ENCODE measurements at places on chromosomes 4 and X. TPM values are rescaled to one million over a fixed set of nuclear protein-coding genes. Genes with fewer than 3 reads are reported as not detected.
A peak's percentile ranks its signal among the peaks of the same experiment; 100 is the strongest.

Gene VCX
- not detected for total RNA-seq

Gene ZNF41
- 8.5 TPM for total RNA-seq

Gene C1QTNF7
- 9.4 TPM for total RNA-seq

Gene SH3RF1
- 20.3 TPM for total RNA-seq

Gene ASB9
- 2.3 TPM for total RNA-seq

Gene HSFX4
- total RNA-seq: not detected

Gene MAD2L1
- total RNA-seq: 0.95 TPM

Gene FOXR2
- total RNA-seq: not detected

Gene UTP3
- 23.2 TPM for total RNA-seq

Gene KIF4A
- total RNA-seq: 0.10 TPM

Gene JCHAIN
- total RNA-seq: 8.8 TPM

Gene TMPRSS11E
- total RNA-seq: not detected

Gene F11
- not detected for total RNA-seq

Gene BTK
- total RNA-seq: 5.2 TPM

Gene TMPRSS11B
- not detected for total RNA-seq

Gene EVC2
- 7.0 TPM for total RNA-seq

Gene RHOXF1
- not detected for total RNA-seq

Gene TCEAL7
- total RNA-seq: 11.6 TPM

GRCh38 chr4:175176710-175177109 is 258.6 kb downstream of the ADAM29 start:
- DNase-seq: no peak

DNA sequence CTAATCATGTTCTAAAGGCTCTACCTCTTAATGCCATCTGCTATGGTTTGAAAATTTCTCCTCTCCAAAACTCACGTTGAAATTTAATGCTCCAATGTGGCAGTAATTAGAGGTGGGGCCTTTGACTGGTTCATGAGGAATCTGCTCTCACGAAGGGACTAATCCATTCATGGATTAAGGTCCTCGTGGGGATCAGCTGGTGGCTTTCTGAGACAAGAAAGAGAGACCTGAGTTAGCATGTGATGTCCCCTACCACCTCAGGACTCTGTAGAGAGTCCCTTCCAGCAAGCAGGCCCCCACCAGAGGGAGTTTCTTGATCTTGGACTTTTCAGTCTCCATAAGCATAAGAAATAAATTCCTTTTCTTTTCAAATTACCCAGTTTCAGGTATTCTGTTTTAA is 65.3 kb downstream of the WDFY3 start:
- no peak for DNase-seq

GRCh38 chr4:59120287-59120814 is 2010.2 kb upstream of the IGFBP7 start:
- DNase-seq: no peak

DNA sequence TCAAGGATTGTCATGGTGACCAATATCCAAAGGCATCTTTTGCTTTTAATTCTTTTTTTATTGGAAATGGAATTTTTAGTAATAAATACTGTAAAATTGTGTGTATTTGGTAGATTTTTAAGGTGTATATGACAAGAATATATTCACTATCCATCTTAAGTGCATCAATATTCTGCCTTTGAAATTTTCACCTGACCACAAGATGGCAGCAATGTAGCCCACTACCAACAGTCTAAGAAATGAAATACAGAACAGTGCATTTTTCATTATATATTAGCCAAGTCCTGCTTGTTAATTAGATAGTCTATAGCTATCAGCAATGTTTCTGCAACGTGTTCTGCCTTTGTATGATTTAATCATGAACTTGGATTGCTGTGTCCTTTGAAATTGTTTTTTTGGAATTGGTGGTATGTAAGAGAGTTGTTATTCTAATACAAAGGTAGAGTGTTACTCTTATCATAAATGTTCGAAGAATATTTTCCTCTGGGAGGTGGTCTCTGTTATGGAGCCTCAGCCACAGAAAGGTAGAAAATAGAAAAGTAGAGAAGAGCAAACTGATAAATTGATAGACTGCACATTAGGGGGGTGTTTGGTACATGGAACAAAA is 38.2 kb downstream of the HPGDS start:
- DNase-seq: no peak

DNA sequence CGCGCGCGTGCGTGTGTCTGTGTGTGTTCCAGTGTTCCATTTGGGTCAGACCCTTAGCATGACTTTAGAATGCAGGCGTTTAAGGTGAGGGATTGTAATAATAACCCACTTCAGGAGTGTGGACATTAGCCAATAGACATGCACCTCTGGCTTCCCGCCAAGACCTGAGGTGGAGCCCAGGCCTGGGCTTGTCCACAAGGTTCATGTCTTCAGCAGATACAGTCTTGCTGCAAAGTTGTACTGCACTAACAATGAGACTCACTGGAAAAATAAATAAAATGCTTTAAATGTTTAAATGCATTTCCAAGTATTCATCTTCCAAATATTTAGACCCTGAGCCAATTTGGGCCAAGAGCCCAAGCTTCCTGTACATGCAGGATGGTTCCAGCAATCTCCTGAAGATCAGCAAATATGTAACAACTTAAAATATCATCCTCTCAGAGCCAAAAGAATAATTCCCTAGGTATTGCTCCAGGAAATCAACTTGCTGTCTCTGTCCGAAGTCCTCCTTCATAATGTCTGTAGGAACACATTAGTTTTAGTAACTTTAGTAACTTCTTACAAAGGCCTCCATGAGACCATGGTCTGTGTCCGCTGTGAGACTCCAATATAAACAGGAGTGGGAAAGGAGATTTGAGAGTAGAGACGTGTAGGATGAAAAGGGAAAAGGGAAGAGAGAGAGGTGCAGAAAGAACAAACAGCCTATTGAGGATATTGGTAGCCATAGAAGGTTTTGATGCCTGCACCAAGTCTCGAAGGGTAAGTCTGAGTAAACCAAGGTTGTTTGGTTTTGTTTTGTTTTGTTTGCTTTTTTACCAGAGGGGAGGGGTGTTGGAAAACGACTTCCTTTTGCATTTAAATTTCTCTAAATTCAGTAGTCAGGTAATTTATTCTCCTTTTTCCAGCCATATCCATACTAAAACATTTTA is 98.5 kb upstream of the KLF3 start:
- no peak for DNase-seq

DNA sequence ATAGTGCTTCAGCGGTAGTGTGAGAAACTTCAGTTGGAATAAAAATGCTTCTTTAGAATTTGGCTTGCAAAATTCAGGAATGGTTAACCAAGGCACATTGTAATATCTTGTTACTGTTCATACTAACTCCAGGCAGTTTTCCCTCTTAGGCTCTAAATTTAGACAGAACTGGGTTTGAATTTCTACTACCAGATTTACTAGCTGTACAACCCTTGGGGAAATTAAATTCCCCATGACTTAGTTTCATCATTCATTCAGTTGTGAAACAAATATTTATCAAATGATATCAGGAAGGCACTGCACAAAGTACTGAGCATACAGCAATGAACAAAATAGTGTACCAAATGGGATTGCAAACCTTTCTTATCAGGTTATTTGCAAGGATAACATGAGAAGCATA is 135.0 kb upstream of the IL15 start:
- DNase-seq: no peak

DNA sequence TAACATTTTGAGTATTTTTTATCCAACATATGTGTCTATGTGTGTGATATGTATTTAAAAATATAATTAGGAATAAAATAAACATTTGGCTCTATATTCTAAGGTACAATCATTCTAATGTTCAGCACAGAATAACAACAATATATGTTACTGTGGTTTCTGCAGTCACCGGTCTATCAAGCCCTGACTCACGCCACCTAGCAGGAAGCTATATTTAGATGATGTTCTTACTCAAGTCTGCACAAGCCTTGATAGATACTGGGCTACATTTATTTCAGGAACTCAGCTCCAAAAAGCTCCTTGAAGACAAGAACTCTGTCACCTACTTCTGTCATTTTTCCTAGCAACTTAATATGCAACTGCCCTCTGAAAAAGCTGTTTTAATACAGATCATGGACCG is 152.0 kb upstream of the FTHL17 start:
- DNase-seq: no peak

GRCh38 chrX:142663330-142664095 is 362.2 kb upstream of the SPANXN4 start:
- no peak for DNase-seq

DNA sequence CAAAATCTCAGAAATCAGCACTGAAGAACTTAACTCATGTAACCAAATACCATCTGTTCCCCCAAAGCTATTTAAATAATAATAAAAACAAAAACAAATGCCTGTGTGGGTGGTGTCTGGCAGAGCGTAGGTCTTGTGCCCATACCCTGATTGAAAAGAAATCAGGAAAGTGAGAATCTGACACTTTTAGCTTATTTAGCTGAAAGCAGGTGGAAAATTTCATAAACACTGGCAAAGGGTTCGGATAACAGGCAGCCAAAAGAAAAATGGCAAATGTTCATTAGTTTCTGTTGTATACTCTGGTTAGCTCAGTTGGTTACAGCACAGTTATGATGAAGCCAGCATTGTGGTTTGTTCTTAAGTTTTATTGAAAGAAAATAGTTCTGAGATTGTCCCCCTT is 48.3 kb downstream of the REPS2 start:
- no peak for DNase-seq

- DNase-seq: no peak
Observed at GRCh38 chr4:105014635-105015034, 132.0 kb upstream of the TET2 start.

DNA sequence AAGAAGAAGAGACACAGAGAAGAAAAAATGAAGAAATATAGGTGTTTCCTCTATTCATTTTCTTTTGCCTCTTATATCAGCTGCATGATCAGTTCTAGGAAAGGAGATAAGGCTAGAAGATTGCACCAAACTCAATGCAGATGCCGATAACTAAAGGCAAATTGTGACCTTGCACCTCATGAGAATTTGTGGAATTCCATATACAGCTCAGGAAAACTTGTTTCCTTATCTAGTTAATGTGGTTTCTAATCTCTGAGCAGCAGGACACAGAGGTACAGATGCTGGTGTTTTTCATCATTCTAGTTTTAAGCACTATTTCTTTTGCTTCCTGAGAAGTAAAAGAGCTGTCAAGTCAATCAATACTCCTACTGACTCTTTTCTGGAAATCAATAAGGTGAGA is 104.6 kb upstream of the NWD2 start:
- no peak for DNase-seq

- no peak for DNase-seq
Observed at GRCh38 chr4:120155287-120155686, 88.6 kb upstream of the MAD2L1 start.

DNA sequence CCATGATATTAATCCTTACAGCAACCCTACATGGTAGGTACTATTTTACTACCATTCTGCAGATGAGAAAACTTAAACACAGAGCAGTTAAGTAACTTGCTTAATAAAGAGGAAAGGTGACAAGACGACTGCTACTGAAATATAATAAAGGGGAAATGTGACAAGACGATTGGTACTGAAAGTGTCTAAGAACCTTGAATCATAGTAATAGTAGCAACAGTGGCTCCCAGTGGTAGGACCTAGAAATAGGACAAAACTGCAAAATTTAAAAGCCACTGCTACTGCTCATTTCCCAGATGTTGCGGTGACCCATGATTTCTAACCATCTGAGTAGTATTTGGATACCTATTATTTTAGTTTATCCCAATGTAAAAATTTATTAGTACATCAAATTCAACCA is 89.5 kb downstream of the TASL start:
- DNase-seq: no peak

GRCh38 chrX:85109235-85109634 is 105.6 kb downstream of the APOOL start:
- DNase-seq: peak; percentile 51

GRCh38 chr4:38670109-38670901 is 6.3 kb downstream of the KLF3 start:
- DNase-seq: no peak

DNA sequence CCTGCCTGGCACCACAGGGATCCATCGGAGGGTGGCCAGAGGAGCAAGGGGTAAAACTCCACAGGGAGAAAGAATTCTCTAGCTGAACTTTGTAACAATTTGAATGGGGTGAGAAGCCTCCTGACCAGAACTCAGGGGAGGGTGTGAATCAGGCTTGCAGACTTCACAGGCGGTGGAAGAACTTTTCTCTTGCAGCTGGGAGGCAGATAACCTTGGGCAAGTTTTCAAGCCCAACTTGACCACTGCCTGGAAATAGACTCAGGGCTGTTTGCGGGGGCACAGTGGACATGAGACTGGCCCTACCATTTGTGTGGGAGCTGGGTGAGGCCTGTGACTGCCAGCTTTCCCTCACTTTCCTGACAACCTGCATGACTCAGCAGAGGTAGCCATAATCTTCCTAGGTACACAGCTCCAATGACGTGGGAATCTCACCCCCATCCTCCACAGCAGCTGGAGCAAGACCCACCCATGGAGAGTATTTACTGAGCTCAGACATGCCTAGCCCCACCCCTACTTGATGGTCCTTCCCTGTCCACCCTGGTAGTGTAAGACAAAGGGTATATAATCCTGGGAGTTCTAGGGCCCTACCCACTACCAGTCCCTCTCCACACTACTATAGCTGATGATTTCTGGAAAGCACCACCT is 210.0 kb upstream of the AGTR2 start:
- DNase-seq: no peak

- DNase-seq: peak; percentile 98
Observed at GRCh38 chrX:41334363-41335197, 618 bp downstream of the DDX3X start.

GRCh38 chrX:106649523-106650428 is 38.0 kb downstream of the RADX start:
- DNase-seq: no peak

GRCh38 chrX:124651031-124651430 is 304.7 kb downstream of the SH2D1A start:
- no peak for DNase-seq

DNA sequence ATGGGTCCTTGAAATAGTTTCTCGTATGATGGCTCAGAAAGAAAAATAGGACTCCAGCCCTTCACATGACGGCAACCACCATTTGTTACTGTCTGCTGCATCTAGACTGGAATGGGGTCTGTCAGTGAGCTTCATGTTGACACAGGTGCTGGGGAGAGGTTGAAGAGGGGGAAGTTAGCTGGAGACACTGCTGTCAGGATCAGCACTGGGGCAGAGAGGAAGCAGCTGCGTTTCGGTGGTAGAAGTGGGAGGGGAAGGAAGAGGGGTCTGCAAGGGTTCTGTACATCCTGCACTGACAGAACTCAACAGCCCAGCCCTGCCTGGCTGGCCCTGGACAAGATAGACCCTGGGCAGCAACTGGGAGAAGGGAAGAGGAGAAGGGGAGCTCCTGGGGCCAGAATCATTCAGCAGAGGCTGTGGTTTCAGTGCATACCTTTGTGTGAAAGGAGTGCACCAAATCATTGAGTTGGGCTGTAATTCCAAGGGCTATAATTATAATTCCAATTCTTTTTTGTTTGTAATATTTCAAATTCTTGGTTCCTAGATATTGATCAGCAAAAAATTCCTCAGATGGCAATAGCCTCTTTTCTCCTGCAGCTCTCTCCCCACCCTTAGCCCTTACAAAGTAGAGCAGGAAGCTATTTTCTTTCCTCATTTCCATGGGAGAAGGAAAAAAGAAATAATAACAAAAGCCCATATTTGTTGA is 119.4 kb upstream of the C1GALT1C1 start:
- no peak for DNase-seq

DNA sequence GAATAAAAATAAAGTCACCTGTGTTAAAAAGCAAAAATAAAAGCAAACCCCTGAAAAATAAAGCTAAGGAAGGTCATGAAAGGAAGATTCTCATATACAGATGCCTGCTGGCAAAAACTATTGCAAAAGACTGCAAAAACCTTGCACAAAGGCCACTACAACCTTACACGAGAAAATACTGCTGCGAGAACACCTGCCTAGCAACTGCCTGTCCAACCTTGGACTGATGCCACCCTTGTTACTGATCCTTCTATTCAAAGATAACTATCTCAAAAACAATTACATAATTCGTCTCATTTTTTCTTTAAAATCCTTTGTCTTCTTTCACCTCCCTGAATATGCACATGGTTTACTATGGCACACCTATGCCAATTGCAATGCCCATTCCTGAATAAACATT is 49.6 kb downstream of the SLC2A9 start:
- no peak for DNase-seq

All from posterior vena cava (tissue), 2 donors.